ENCODE measurements at places on chromosomes 7 and 10.

DNA sequence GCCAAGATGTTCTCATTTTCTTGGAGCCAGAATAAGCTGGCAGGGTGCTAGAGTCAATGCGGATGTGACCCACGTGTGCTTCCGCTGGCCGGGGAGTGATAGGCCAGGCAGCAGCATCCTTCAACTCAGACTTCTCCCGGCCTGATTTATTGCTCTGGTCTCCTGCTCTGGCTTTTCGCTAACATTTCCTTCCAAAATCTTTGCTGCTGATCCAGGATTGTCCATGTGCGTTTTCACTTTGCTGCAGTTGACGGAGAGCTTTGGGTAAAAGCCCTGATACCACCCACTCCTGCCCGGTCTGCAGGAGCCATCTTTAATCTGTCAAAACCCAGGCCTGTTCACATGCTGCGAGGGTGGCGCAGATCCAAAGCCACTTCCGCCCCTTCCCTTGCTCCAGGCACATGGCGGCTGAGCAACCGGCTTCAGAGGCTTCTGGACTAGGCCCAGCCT, 106.8 kb downstream of the CYP26A1 start:
- DNase-seq, result no peak

GRCh38 chr7:135666156-135666555, 3.8 kb downstream of the STMP1 start:
- DNase-seq, result no peak

- DNase-seq, result peak; percentile 56
Measured at GRCh38 chr10:34854147-34854601, 39.1 kb upstream of the PARD3 start.

DNA sequence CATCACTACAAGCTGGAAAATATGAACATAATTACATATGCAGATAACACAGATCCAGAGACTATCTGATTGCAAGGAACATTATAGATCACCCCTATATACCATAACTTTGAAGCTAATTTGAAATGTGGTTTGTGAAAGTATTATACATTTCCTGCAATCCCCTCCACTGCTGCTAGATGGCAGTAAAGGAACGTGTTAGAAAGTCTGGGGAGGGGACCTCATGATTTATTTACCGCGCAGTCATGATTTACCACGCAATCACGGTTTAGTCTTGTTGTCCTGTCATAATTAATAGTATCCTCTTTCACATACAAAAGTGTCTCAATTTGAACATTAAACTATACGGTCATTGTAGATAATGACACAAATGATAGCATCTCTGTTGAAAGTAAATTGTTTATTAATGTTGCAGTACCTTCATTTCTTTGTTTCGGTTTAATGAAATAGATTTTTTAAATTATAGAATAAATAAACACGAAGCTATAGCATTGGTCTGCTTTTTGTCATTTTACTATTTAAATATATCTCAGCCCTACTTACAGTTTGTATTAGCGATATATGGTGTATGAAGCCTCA, 145.3 kb upstream of the PRSS1 start:
- peak; percentile 53 for DNase-seq

DNA sequence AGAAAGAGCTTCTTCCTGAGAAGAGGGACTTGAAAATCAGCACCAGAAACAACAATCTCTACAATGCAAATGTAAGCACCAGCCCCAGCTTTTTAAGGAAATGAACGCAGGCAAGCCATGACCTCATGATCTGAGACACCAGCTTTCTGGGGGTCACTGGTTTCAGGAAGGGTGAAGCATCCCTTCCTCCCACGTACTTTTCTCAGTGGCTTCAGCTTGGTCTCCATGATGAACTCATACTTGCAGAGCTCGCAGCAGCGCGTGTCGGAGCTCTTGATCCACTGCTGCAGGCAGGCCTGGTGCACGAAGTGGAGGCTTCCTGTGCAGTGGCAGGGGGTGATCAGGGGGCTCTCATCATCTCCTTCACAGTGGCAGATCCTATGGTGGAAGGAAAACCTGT, 87.0 kb downstream of the ALOX5 start:
- no peak for DNase-seq

Data from NCI-H446 (cell line).